Left ventricle myocardium superior (tissue), 1 donor: ENCODE measurements at places on chromosomes 11 and 22. TPM values are rescaled to one million over a fixed set of nuclear protein-coding genes. Genes with fewer than 3 reads are reported as not detected.

Gene GDPD4
- not detected for total RNA-seq

Gene SEC14L6
- total RNA-seq = not detected

Gene CCT8L2
- total RNA-seq = not detected

Gene RELT
- total RNA-seq = 1.8 TPM

Gene POLD3
- total RNA-seq = 8.9 TPM

Gene USH1C
- total RNA-seq = 1.3 TPM

Gene C1QTNF4
- total RNA-seq = not detected

Gene ART5
- 4.6 TPM for total RNA-seq

Gene RASL10A
- total RNA-seq = 1.2 TPM

Gene GCAT
- total RNA-seq = 42.0 TPM

Gene THY1
- 1.5 TPM for total RNA-seq

- DNase-seq = no peak
These were observed 249.0 kb downstream of the CADM1 start for GRCh38 chr11:115255006-115255762.

DNA sequence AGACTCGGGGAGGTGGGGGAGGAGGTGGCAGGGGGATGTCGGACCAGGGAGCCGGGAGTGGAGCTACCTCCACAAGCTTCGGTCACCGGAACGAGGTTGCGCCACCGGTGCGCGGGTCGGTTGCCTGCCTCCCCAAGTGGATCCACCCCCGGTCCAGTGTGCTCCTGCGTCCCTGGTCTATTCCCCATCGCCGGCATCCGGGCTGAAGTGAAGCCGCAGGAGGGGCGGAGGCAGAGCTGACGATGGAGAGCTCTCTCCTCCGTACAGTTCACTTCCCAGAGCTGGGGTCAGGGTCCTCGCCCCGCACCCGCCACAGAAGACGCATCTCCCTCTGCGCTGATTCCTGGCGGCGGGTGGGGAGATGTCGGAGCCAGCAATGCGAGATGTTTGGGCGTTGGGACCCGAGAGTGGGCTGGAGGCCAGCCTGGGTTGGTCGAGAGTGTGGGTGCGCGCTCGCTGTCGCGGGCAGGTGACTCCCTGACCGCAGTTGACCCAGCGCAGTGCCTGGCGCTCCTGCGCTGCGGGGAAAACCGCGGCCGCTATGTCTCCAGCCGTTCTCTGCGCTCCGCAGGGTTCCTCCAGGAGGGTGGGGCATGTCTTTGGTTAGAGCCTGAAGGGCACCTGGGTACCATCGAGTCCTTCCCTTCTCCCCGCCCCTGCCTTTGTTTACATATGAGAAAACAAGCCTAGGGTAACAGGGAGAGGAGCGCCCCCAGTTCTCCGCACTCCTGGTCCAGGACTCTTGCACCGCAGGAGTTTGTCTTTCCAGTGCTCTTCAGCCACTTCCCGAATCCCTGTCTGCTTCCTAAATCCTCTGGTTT is 1.7 kb downstream of the C11orf96 start:
- DNase-seq = no peak

GRCh38 chr11:134355656-134356055 is 23.9 kb downstream of the GLB1L2 start:
- DNase-seq = no peak

DNA sequence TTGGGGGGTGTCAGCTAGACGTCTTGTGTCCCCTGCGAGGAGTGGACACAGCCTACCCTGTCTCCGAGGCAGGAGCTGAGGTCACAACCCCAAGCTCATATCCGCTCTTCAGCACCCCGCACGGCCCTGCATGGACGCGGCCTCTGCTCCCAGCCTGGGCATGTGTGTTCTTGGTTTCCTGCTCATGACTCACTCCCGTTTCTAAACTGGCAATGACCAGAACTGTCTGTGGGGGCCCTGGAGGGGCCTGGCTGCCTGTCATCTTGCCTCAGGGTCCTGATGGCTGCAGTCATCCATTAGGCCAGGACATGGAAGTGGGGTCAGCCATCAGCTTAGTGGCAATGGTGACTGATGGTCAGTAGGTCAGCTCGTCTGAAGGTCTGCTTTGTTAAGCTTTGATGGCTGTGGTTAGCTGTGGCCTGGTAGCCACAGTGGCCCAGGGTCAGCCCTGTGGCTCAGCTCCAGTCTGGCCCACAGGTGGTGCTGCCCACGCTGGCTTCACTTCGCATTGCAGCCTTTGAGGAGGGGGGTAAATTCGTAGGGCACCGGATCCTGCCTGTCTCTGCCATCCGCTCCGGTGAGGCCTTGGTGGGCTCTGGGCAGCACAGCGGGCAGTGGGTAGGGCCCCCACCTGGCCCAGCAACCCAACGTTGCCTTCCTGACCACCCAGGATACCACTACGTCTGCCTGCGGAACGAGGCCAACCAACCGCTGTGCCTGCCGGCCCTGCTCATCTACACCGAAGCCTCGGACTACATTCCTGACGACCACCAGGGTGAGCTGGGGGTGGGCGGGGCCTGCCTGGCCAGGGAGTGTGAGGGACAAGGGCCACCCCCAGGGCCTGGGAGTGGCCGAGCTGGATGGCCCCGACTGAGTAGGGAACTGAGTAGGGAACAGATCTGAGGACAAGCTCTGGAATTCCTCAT is 12.0 kb downstream of the PLCB3 start:
- no peak for DNase-seq

GRCh38 chr11:126163074-126163700 is 48.3 kb downstream of the RPUSD4 start:
- no peak for DNase-seq

DNA sequence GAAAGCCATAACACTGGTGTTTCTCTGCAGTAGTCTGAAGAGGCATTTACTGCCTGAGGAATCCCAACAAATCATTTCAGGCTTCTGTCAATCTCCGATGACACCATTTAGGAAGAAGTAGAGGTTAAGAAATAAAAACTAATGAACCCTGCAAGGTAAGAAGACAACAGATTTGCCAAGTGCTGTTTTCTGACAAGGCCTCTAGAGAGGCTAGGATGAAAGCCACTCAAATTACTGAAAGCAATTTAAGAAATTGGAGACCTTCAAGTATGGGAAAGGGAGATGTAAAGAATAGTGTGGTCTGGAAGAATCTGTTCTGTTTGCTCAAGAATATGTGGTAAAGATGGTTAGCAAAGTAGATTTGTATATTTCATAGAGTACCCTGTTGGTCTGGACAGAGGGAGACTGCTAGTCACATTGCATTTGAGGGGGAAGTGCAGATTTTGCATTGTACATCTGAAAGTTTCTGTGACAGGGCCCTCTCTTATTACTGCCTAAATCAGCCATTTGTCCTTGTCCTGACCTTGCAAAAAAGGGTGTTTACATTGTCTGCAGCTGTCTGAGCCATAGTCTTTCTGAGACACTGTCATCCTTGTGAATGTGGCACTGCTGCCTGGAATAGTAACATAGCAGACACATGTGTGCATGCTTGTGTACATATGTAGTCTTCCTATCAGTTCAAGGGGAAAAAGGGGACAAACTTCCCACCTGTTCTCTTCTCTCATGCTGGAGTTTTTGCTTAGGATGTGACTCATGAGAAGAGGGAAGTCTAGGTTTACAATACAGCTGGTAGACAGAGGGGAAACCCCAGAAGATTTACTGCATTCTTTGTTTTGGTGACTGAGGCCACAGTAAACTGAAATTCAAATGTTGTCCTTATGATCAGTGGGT is 640.2 kb upstream of the KIRREL3 start:
- DNase-seq = no peak

DNA sequence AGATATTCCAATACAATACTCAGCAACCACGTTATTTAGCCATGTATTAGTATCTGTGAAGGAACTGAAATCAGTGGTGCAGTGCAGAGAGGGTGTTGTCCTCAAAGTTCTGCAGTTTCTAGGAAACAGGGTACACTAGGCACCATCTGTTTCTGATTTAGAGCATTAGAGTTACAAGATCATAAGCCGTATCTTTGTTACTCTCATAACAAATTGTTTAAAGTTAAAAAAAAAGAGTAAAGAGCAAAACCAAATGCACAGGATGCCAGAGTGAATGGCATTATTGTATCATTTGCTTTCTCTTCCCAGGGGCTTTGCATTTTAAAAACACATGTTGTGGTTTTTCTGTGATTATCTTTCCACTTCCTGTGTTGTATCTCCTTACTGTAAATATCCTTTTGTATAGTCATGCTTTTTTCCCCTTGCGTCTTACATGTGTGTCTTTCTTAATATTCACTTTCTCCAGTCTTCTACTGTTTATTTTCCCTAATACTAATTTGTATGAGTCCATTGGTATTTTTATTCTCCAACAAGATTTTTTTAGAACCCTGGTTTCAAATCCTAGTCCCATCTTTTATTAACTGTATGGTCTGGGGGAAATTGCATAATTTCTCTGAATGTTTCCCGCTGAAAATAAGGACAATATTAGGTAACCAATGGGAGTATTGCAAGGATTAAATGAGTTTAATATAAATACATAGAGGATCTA is 15.2 kb upstream of the NUP160 start:
- DNase-seq = no peak

GRCh38 chr11:117045196-117045595 is 53.0 kb downstream of the SIK3 start:
- DNase-seq = no peak

GRCh38 chr11:69512136-69512535 is 30.7 kb downstream of the LINC01488 start:
- peak; percentile 8 for DNase-seq

DNA sequence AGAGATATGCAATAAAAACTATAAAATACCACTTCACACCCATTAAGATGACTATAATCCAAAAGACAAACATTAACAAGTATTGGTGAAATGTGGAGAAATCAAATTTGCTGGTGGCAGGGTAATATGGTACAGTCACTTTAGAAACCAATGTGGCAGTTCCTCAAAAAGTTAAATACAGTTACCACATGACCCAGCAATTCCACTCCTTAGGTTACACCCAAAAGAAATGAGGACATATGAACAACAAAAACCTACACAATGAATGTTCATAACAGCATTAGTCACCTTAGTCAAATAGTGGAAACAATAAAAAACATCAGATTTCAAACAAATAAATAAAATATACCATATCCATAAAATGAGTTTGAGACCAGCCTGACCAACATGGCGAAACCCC is 52.6 kb downstream of the RDX start:
- no peak for DNase-seq

DNA sequence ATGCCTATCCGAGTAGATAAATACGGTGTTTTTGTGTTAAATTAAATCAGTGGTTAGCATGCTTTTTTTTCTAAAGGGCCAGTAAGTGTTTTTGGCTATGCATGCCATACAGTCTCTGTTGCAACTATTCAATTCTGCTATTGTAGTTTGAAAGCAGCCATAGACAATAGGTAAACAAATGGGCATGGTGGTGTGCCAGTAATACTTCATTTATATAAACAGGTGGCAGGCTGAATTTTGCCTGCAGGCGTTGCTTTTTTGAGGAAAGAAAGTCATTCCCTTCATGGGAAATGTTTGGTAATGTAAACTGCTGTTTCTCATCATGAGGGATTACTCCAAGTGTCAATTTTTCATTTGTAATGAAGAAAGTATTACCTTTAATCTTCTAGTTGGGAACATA is 106.5 kb downstream of the TMEM135 start:
- DNase-seq = no peak

- no peak for DNase-seq
These were observed 84.6 kb downstream of the DBX1 start for GRCh38 chr11:20075627-20076026.

DNA sequence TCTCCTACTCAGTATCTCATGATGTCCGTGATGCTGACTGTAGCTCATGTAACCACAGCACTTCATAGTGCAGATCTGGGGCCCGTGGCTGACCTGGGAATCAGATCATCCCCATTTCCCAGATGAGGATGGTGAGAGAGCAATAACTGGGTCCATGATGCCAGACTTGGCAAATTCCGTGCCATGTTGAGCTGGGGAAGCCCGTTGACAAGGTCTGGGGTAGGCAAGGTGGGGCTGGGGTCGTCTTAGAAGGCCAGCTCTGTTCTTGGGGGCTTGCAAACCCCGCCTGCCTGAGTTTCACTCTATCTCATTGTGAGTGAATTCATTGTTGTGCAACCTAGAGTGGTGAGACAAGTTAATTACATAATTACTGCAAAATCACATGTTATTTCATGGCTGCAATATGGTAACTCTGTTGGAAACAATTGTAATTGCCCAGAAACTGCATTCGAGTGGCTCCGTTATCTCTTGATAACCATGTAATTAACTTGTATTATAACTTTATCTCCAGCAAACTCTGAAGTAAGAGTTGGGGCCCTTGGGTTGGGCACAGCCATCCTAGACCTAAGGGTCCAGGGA is 41.7 kb downstream of the LMO1 start:
- DNase-seq = no peak

DNA sequence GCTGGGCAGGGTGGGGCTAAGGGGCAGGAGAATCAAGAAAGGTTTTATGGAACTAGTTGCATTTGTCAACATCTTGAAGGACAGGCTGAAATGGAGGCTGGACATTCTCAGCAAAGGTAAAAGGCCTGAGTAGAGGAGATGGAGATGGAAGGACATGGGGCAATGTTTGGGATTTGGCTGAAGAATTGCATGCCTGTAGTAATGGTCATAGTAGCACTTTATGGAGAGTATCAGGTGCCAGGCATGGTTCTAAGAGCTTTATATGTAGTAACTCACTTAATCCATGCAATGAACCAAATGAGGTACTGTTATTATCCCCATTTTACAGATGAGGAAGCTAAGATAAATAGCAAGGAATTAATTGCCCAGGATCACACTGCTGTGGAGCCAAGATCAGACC is 23.9 kb downstream of the BMAL1 start:
- DNase-seq = no peak

GRCh38 chr11:78510025-78510596 is 64.6 kb downstream of the NARS2 start:
- DNase-seq = no peak

GRCh38 chr11:6084587-6084986 is 22.9 kb upstream of the OR56B4 start:
- no peak for DNase-seq

GRCh38 chr22:17631076-17631565 is 2.6 kb upstream of the ATP6V1E1 start:
- DNase-seq = no peak

GRCh38 chr11:113137713-113138529 is 176.5 kb upstream of the TTC12 start:
- DNase-seq = no peak

DNA sequence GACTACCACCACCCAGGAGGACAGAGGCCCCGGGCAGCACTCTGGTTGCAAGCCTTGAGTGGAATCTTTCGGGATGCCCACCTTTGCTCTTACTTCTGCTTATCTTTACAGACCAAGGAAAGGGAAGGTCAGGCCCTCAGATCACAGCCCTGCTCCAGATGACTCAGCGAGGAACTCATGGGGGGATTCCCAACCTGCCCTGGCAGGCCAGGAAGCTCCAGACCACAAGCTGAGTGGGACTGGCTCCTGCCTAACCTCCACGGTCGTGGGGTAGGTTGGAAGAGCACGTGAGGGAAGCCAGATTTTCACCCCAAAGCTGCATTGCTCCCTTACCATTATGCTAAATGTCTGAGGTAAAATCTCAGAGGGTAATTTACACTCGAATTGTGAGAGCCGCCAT is 11.8 kb downstream of the TBC1D10A start:
- DNase-seq = no peak
